ENCODE measurements at places on chromosomes 5 and 9.

- no peak for DNase-seq
These were observed 9.3 kb upstream of the TEX48 start for GRCh38 chr9:114691046-114691955.

GRCh38 chr5:14720236-14720923 lies 55.9 kb downstream of the OTULIN start:
- peak; percentile 10 for DNase-seq

DNA sequence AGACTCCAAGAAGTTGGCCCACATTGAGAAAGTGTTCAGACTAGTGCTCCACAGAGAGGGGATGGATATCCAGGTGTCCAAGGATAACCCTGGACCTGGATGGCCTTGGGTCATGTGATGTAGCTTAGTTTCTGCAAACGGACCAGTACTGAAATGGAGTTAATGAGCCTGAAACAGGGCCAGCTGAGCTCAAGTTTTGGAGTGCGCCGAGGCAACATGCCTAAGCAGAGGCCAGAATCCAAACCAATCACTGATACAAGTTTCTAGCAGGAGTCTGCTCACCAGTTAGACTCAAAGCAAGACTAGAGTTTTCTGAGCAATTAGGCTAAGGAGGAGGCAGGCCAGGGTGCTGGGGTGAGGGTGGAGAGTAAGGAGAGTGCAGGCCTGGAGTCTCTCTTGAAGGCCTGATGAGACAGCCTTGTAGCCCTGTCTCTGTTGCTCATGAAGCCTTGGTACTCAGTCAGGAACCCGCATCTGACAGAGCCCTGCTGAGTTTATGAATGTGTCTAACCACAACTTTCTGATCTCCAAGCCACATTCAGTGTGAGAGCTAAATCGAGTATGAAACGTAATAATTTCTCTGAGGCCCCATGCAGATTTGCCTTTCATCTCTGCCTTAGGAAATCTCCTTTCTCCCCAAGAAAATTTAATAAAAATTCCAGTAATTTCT lies 68.9 kb upstream of the EQTN start:
- no peak for DNase-seq

DNA sequence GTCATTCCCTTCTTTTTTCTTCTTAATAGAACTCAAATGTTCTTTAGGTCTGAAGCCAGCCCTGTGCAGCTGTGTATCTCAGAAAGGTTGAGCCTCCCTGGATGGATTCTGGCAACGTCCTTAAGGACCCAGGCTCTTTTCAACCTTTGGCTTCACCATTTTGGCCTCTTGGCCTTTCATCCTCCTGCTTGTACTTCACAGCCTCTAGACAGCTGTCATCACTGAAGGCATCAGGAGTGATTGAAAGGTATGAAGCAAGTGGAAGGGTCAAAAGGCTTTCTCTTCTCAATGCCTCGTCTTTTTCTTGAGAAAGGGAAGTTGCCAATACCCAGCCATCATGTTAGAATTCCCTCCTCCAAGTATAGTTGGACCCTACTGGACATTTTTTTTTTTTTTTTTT lies 81.2 kb upstream of the RANBP3L start:
- DNase-seq, result no peak

- no peak for DNase-seq
These were observed 11.9 kb downstream of the AGTPBP1 start for GRCh38 chr9:85729882-85730281.

DNA sequence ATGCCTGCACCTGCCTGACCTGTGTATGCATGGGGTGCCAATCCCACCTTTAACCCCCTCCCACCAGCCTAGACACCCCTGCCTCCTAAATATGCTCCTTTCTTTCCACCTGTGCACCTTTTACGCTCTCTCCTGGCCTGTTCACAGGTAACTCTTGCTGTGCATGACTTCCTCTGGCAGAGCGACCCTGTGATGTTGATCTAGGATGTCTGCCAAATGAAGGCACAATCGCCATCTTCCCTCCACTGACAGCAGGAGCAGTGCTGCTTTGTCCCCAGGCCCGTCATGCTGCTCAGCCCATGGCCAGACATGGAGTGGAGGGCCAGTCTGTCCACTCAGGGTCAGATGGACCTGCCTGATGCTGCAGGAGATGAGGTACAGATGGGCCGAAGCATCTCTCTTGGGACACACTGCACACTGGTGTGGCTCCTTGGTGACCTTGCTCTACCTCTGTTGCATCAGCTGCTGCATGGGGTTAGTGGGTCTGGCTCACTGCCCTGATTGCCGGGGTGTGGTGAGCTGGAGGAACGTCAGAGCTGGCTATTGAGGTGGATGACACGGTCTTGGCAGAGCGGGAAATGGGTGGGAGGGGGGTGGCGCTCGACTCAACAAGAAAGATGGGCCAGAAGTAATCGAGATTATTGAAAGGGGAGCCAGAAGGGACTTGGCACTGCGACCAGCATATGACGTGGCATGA lies 101.7 kb upstream of the PITX1 start:
- DNase-seq, result peak; percentile 64

DNA sequence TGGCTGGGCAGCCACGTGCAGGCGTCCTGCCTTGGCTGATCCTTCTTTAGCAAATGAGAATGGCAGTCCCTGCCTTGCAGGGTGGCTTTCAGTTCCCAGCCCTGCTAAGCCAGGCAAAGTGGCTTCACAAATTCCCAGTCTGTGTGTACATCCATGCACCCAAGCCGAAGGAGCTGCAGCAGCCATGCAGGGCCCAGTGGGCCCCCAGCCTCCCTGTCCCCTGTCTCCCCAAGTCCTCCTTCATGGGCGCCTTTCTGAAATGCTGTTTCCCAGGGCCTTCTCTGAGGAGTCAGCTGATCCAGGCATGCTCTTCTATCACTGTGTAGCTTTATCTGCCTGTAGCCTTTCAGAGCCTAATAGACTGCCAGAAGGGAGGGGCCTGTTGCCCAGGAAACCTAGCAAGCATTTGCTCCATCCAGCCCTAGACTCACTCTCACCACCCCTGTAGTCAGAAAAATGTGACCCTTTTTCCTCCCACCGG lies 47.4 kb upstream of the SHC3 start:
- no peak for DNase-seq

DNA sequence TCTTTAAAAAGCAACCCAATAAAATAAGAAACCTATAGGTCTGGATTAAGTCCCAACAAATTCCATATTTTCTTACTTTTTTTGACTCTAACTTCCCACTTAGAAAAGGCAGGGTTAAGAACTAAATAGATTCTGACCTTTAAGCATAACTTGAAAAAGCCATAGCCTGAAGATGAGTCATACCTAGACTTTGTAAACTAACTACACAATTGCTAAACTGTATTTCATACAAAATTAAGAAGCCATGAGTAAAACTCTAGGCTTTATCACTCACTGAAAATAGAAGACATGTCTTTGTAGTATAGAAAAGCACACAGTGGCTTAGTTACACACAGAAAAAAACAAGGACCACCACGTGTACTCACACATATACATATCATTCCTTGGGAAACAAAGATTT lies 51.5 kb downstream of the MLLT3 start:
- DNase-seq, result no peak

DNA sequence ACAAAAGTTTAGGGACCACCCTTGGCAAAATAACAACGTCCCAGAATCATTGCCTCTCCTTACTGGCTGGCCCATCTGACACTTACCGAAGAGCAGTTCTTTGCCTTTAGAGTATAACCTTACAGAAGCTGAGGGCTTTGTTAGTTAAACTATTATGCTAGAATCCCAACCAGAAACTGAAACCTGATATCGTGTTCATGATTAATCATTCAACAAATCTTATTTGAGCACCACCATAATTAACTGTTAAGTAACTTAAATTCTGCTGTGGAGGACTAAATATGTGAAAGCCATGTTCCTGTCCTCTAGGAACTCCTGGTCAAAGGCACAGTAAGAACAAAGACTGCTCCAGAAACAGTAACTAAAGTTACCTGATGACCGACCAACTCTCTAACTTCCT lies 104.9 kb downstream of the ARL15 start:
- DNase-seq, result no peak

DNA sequence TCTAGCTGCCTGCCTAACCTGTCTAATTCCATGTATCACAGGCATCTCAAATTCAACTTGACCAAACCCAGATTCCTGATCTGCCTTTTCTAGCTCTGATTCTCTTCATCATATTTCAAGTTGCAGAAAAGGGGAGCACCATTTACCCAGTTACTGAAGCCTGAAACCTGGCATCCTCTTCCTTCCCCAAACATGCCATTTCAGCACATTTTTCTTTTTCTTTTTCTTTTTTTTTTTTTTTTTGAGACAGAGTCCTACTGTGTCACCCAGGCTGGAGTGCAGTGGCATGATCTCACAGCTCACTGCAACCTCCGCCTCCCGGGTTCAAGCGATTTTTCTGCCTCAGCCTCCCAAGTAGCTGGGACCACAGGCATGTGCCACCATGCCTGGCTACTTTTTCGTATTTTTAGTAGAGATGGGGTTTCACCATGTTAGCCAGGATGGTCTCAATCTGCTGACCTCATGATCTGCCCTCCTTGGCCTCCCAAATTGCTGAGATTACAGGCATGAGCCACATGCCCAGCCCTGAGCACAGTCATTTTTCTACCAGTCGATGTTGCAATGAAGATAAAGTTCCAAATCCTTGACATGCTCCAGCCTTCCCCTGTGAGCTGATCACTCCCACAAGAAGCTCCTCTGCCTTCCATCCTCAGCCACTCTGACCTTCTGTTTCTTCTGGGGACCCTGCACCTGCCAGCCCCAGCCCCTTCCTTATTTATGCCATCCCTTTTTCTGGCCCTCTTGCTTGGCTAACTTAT lies 32.2 kb downstream of the ACER2 start:
- no peak for DNase-seq

Data from left hindlimb (tissue), 1 donor.